ENCODE measurements at places on chromosomes 2 and 18.

GRCh38 chr2:191195021-191195420 lies 44.2 kb upstream of the STAT4 start:
- no peak for DNase-seq

- no peak for DNase-seq
These were observed 98.5 kb downstream of the NUP35 start for GRCh38 chr2:183222751-183223150.

DNA sequence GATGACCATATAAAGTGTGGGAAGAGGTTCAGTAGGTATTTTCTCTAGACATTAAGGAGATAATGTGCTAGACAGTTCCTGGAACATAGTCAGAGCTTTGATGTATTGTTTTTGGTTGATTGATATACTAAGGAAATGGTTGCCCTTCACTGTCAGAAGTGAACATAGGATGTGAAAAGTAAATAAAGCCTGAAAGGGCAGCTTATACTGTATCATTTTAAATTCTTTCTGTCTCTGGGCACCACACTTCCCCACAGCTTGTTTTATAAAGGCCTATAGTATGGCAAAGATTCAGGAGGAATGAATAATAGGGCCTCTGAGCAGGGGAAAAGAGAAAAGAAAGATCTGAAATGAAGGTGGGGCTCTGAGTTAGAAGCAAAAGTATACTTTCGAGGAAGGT lies 72.7 kb upstream of the ITPRID2 start:
- no peak for DNase-seq

- no peak for DNase-seq
These were observed 188.2 kb downstream of the ZFP36L2 start for GRCh38 chr2:43038034-43038695.

GRCh38 chr18:57759650-57760049 lies 43.5 kb downstream of the ATP8B1 start:
- DNase-seq, result no peak

GRCh38 chr2:137507237-137507636 lies 457.0 kb upstream of the HNMT start:
- no peak for DNase-seq

DNA sequence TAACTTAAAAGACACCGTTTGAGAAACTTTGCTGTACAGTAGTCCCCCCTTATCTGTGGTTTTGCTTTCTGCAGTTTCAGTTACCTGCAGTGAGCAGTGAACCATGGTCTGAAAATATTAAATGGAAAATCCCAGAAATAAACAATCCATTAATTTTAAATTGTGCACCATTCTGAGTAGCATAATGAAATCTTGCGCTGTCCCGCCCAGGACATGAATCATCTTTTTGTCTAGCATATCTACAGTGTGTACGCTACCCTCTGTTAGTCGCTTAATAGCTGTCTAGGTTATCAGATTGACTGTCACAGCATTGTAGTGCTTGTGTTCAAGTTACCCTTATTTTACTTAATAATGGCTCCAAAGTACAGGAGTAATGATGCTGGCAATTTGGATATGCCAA lies 6.1 kb downstream of the ARPC2 start:
- DNase-seq, result no peak

GRCh38 chr18:42404151-42404550 lies 449.1 kb downstream of the PIK3C3 start:
- DNase-seq, result no peak

GRCh38 chr2:147855316-147855715 lies 10.5 kb downstream of the ACVR2A start:
- DNase-seq, result no peak

GRCh38 chr2:165562233-165562632 lies 92.7 kb downstream of the CSRNP3 start:
- no peak for DNase-seq

GRCh38 chr18:54052259-54052658 lies 172.2 kb downstream of the MBD2 start:
- DNase-seq, result no peak

- DNase-seq, result no peak
These were observed 50.0 kb upstream of the RFX8 start for GRCh38 chr2:101524806-101525430.

GRCh38 chr2:121635371-121635770 lies 13.9 kb downstream of the CLASP1 start:
- DNase-seq, result no peak

- DNase-seq, result no peak
These were observed 29.4 kb downstream of the TMEM18 start for GRCh38 chr2:647691-648231.

- DNase-seq, result no peak
These were observed at the start of gene DYTN for GRCh38 chr2:206718296-206718695. Gene DYTN (minus strand): TSS chr2:206718396. CDS start chr2:206718279, 117 bp downstream.

DNA sequence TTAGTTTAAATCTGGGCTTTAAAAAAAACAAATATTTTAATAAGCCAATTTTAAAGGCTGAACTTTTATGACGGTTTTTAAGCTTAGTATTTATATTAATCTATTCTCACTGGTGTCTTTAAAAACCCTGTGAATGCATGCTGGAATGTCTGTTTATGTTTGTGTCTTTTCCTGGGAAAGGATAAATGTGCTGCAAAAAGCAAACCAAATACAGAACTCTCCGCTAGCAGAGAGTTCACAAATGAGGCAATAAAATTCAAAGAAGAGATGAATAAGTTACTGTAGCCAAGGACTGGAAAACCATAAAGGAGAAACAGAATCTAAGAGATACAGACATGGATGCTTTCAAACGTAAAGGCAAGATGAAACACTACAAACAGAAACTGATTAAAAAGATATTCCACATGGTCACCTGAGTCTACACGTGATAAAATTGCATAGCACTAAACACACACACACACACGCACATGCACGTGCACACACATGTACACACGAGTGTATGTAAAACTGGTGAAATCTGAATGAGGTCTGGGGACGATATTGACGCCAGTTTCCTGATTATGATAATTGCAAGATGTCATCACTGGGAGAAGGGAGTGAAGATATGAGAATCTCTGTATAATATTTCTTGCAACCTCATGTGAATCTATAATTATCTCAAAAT lies 4.5 kb downstream of the TWIST2 start:
- no peak for DNase-seq

DNA sequence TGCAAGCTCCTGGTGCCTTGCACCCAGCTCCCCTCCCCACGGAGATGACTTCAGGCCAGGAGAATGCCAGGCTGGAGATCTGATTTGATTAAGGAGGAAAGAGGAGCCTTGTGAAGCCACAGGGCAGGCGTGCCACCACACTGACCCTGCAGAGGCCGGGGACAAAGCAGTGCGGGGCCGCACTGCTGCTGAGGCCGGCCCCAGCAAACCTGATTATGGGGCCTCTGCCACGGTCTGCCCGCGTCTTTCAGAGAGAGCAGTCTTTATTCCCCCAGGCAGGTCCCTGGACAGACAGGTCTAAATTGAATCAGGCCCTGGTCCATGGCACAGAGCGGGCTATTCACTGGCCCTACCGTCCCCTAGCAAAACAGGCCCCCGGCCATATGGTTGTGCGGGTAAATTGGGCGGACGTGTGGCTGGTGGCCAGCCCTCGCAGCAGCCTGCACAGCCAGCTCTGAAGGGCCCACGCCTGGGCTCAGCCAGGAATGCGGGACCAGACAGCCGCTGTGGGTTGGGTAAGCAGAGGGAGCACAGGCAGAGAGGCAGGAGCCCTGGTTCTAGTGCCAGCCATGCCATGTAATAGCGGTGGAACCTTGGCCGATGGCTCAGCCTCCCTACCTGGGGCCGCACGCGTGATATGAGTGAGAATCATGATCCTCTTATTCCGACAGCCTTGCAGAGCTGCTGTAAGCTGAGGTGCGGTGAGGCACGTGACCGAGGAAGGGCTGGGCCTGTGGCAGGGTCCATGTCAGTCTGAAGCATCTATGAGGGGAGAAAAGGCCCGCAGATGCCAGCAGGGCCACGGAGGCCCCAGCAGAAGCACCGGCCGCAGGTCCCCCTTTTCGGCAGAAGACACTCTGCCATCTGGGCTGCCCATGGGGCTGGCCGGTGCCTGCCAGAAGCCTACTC lies 97.3 kb upstream of the MYCN start:
- peak; percentile 26 for DNase-seq

GRCh38 chr2:218325566-218326160 lies 31.0 kb upstream of the CATIP start:
- DNase-seq, result no peak

DNA sequence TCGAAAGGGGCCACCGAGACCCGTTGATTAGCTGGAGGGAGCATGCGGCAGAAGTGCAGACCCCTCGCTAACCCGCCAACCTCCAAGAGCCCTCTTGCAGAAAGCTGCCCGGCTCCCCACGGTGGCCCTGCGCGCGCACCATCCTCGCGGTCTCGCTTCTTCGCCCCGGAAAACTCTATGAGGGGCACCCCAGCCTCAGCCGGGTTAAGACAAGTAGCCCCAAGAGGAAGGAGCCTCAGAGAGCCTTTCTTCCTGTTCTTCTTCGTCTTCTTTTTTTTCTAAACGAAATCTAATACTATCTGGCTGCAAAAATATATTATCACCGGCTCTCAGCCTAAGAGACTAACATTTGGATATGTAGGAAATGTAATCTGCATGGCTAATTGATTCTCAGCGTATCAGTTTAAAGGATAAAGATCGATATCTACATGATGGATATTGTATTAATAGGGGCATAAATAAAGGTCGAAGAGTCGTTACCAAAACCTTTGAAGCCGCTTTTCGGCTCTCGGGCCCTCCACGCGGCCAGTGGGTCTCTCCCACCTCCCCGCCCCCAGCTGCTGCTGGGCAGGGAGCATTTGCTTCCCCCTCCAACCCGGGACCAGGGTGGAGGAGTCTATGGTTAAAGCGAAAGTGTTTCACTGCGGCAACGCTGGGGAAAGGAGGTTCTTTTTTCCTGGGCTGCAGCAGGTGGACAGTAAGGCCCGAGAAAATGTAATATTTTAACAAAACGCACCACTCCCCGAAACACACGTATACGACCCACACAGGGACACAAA lies 6.1 kb upstream of the PAX3 start:
- peak; percentile 31 for DNase-seq

GRCh38 chr2:101256316-101256715 lies 3.6 kb downstream of the CNOT11 start:
- DNase-seq, result no peak

DNA sequence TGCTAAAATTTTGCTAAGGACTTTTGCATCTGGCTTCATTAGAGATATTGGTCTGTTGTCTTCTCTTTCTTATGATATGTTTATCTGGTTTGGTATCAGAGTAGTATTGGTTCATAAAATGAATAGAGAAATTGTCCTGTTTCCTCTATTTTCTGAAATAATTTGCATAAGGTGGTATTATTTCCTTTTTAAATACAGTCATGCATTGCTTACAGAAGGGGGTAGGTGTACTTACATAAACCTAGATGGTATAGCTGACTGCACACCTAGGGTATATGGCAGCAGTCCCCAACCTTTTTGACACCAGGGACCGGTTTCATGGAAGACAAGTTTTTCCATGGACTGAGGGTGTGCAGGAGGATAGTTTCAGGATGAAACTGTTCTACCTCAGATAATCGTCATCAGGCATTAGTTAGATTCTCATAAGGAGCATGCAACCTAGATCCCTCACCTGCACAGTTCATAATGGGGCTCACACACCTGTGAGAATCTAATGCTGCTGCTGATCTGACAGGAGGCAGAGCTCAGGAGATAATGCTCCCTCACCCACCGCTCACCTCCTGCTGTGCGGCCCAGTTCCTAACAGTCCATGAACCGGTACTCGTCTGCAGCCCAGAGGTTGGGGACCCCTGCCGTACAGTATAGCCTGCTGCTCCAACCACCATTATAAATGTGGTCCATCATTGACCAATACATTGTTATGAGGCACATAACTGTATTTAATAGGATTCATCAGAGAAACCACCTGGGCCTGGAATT lies 189.2 kb downstream of the FAM210A start:
- DNase-seq, result no peak

DNA sequence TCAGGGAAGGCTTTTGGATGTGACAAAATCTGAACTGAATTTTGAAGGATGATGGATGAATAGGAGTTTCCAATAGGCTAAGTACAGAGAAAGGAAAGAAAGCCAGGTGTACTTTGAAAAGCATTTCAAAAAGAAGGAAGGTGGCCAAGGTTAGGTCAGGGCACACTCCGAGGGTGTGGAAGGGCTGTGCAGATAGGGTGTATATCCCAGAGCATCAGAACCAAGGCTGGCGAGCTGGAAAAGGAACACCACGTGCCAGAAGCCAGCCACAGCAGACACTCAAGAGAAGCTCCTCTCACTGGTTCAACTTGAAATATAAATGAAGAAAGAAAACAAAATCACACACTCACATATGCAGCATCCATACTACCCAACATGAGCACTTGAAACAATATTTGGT lies 51.0 kb downstream of the RPL31 start:
- DNase-seq, result no peak

GRCh38 chr18:71899707-71900472 lies 644.3 kb downstream of the CBLN2 start:
- no peak for DNase-seq

DNA sequence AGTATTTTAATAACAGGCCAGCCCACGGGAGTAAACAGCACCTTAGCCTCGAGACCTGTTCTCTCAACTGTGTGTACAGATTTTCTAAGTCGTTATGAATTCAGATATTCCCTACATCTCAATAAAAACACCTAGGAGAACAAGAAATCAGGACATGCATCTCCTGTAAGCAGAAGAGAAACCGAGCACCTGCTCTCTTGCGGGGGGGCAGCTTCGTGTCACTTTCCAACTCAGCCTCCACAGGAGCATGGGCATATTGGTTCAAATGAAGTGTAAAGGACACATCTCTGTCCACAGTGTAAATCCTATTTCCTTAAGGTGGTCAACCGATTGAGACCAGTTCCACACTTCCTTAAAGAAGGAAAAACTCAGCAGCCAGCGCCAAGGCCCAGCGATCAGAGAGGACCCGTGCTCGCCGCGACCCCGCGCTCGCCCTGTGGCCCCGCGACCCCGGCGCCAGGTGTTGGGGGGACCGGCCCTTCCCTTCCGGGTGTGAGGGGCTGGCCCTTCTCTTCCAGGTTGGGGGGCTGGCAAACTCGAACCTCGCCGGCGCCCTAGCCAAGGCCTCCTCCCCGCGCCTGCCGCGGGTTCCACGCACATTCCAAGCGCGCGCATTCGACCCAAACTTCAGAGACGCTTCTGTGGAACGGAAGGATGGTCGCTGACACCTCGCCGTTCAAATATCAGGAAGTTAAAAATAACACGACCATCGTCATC lies 652 bp downstream of the SH3YL1 start:
- DNase-seq, result no peak

- DNase-seq, result no peak
These were observed 225.7 kb upstream of the FANCL start for GRCh38 chr2:58466804-58467203.

DNA sequence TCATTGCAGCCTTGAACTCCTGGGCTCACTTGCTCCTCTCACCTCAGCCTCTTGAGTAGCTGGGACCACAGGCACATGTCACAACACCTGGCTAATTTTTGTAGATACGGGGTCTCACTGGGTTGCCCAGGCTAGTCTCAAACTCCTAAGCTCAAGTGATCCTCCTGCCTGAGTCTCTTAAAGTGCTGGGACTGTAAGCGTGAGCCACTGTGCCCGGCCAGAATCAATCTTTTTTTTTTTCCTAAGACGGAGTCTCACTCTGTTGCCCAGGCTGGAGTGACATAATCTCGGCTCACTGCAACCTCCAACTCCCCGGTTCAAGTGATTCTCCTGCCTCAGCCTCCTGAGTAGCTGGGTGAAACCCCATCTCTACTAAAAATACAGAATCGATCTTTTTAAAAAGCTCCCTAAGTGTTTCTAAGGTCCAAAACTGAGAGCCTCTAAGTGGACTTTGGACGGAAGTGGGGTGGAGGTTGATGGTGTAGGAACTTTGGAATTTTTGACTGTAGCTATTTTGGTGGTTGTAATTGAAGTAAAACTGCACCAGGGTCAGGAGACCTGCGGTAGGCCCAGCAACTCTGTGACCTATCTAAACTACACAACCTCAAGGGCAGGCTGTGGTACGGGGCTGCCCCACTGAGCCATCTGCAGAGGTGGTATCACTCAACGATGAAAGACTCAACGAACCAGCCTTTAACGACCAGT lies 82.9 kb downstream of the POLR1A start:
- no peak for DNase-seq
